ENCODE measurements at places on chromosomes 11 and 22.

DNA sequence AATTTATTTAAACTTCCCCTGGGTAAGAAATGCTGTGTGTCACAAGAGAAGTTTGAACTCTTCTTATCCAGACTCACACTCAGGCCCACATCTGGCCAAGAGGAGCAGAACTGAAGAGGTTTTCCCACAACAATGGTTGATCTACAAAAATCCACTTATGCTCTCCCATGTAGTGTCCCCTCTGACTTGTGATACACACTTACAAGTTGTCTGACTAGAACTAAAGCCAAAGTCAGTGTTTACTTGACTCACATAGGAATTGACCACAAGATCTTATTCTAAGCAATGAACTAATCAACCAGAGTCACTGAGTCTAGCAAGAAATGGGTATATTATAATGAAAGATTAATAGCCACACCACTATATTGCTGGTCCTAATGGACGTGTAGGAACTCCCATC lies 133.0 kb downstream of the ATG16L2 start:
- no peak for DNase-seq

DNA sequence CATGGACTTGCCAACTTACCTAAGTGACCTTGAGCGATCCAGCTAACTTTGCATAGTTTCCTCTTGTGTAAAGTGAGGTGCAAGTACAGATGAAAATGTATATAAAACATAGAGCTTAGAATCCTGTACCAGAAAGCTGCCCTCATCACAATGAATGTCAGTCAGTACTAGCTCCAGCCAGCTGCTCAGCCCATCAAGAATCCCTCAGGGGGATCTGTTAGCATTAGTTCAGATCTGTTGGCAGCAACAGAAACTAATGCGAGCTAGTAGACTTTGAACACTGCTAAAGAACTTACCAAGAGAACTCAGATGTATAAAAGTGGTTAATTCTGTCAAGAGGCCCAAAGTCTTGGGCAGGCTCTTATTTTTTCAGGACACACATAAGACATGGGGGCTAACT lies 6.3 kb upstream of the C11orf91 start:
- no peak for DNase-seq

- peak; percentile 18 for DNase-seq
Observed at GRCh38 chr22:19085233-19085718, 36.9 kb downstream of the DGCR2 start.

DNA sequence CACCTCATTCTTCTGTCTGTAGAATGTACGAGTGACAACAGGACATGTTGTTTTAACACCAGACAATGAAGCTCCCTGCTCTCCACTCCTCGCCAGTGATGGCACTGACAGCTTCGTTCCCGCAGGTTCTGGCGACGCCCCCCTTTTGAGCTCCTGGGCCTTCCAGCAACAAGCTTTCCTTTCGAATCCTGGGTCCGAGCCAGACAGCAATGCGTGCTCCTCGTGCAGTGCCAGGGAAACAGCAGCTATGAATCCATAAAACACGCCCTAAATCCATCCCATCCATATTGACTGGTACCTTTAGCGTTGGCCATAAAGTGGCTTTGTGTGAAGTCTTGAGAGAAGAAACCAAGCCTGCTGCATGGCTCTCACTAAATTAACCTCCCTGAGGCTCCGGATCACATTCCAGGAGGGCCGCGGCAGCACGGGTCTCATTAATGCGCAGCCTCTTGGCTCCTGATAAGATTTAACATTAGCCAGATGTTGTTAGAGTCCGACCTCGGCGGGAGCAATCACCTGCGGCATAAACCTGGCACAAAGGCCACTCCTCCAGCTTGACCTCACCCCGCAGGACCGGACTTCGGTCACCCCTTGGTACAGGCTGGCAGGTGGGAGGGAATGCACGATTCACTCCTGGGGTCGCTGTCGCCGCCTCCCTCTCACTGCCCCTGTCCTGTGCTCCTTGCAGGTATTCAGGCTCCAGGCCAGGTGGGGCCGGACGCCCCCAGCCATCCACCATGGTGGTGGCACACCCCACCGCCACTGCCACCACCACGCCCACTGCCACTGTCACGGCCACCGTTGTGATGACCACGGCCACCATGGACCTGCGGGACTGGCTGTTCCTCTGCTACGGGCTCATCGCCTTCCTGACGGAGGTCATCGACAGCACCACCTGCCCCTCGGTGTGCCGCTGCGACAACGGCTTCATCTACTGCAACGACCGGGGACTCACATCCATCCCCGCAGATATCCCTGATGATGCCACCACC lies 50.1 kb downstream of the MACROD1 start:
- no peak for DNase-seq

DNA sequence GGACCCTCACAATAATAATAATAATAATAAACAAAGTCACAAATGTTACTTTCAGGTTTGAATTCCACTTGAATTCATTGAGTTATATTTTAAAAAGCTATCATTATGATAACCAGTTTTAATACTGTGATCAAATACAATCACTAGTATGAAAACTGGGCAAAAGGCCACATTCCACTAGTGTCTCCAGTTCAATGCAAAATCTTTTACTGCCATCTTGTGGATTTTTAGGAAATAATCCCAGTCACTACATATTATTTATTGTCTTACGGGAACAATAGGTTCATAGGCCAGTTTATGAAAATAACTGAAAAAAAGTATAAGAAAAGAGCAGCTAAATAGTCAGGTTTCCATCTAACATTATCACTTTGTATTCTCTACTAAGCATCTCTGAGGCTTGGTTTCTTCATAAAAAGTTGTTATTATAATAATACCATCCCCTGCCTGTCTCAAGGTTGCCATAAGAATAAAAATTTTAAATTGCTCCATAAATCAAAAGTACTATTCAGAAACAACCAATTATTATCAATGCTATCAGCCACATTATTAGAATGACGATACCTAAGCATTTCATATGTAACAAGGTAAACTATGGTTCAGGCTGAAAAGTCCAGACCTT lies 533.9 kb upstream of the CCDC90B start:
- peak; percentile 58 for DNase-seq

DNA sequence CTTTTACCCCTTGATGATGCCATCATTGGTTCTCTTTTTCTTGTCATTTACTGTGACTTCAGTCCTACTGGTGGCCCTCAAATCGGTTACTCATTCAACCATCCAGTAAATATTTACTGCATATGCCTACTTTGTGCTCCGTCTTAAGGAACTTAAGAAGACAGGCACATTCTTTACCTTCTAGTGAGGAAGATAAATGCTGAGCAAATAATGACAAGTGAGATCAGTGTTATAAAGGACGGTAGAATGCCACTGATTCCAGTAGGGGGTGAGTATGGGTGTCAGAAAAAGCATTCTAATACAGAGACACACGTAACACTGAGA lies 1.6 kb downstream of the ANKRD42 start:
- DNase-seq, result no peak

DNA sequence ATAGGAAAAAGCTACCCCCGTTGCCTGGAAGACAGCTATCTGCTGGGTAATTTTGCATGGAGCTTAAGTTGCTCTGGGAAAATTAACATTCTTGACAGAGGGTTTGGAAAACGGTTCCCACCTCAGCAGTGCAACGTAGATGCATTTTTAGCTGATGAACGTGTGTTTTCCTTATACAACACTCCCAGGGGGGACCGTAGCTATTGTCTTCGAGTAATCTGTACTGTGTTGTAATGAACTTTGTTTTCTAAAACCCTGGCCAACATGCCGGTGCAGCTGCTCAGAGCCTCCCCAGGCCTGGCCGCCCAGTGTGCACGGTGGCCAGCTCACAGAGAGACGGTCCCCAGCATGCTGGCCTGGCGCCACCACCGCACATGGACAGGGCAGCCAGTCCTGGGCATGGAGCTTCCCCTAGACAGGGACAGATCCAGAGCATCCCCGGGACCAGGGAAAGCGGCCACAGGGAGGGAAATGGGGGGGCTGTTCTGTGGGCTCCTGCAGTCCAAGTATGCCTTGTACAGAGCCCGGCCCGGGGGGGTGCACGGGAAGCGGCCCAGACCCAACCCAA lies 2.2 kb downstream of the TNNT3 start:
- no peak for DNase-seq

GRCh38 chr11:93849751-93850593 lies 446 bp downstream of the VSTM5 start:
- no peak for DNase-seq

- no peak for DNase-seq
Observed at GRCh38 chr22:26485806-26486390, 2.2 kb downstream of the SRRD start.

- peak; percentile 47 for DNase-seq
Observed at GRCh38 chr22:44975427-44976262, 34.2 kb downstream of the PHF21B start.

GRCh38 chr11:113568566-113568965 lies 93.4 kb upstream of the DRD2 start:
- no peak for DNase-seq

GRCh38 chr22:45332001-45332400 lies 22.3 kb downstream of the FAM118A start:
- no peak for DNase-seq

DNA sequence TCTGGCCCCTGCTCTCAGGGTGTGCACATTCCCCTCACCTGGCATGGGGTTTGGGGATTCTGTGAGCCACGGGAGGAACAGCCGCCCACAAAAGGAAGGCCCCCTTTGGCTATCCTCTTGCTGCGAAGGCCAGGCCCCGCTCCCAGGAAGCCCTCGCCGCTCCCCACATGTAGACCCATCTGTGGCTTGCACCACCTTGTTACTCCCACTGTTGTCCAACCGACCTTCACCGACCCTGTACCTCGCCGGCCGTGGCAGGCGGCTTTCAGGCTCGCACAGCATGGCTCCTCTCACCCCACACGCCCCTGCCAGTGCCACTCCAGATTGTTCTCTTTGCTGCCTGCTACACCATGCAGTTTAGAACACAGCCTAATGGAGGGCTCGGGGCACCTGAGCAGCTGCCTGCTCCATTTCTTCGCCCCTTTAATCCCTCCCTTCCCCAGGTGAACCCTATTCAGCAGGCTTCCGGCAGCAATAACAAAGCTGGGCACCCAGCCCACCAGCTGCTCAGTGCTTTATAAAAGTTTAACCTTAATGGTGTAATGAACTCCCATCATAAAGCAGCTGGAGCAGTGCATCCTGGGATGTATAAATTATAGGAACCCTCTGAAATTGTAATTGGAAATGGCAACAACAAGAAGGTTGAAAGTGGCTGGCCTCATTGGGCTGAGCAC lies 10.7 kb downstream of the DAGLA start:
- DNase-seq, result no peak

- DNase-seq, result no peak
Observed at GRCh38 chr11:128707681-128708080, 13.8 kb downstream of the FLI1 start.

GRCh38 chr11:122612123-122612824 lies 43.2 kb upstream of the UBASH3B start:
- no peak for DNase-seq

DNA sequence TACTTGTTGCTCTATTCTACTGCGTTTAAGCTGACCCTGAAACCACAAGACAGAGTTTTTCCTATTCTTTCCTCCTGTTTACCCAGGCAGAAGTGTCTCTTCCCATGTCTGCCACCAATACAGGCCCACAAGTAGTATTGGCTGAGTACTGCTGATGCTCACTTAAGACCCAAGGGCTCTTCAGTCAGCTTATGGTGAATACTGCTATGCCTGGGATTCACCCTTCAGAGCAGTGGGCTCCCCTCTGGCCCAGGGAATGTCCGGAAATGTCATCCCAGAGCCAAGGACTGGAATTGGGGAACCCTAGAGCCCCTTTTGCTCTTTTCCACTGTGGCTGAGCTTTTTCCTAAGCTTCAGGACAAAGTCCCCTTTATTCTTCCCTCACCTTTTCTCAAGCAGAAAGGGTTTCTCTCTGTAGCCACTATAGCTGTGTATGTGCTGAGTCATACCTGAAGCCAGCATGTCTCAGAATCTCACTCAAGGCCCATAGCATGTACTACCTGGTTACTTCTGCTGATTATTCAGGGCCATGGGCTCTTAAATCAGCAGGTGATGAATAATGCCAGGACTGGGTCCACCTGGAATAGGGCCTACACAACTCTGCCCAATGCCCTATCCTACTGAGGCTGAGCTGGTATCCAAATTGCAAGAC lies 745.8 kb upstream of the ANO5 start:
- no peak for DNase-seq

DNA sequence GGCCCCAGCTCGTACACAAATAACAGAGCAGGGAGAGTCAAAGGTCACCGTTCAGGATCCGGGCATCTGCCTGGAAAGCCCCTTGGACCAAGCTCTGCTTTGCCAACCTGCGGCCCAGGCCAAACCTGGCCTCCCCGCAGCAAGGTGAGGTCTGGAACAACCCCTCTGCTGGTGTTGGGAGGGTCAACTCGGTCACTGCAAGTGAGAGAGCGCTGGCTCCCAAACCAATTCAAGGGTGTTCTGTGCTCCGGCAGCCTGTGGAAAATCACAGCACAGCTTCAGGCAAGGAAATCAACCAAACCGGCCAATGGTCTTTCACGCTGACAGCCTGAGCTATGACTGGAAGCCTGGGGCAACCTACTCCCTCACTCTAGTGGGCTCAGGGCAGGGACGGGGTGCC lies 63.4 kb downstream of the MYH9 start:
- no peak for DNase-seq

DNA sequence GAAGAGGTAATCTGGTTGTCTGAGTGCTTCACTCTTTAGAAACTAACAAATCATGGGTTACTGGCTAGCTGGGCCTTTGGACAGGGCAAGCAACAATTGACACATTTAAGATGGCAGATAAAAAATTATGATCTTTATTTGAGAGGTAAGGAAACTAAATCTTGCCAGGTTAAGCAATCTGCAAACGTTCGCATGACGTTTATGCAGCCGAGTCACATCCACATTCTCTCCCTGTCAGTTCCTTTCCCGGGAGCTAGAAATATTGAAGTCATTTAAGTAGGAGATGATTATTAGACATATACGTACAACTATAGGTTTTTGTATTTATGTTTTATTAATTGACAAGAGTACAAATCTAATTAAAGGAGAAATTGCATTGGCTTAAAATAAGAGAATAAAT lies 57.4 kb upstream of the RCN1 start:
- no peak for DNase-seq

GRCh38 chr11:78428266-78428636 lies 10.6 kb upstream of the GAB2 start:
- no peak for DNase-seq

DNA sequence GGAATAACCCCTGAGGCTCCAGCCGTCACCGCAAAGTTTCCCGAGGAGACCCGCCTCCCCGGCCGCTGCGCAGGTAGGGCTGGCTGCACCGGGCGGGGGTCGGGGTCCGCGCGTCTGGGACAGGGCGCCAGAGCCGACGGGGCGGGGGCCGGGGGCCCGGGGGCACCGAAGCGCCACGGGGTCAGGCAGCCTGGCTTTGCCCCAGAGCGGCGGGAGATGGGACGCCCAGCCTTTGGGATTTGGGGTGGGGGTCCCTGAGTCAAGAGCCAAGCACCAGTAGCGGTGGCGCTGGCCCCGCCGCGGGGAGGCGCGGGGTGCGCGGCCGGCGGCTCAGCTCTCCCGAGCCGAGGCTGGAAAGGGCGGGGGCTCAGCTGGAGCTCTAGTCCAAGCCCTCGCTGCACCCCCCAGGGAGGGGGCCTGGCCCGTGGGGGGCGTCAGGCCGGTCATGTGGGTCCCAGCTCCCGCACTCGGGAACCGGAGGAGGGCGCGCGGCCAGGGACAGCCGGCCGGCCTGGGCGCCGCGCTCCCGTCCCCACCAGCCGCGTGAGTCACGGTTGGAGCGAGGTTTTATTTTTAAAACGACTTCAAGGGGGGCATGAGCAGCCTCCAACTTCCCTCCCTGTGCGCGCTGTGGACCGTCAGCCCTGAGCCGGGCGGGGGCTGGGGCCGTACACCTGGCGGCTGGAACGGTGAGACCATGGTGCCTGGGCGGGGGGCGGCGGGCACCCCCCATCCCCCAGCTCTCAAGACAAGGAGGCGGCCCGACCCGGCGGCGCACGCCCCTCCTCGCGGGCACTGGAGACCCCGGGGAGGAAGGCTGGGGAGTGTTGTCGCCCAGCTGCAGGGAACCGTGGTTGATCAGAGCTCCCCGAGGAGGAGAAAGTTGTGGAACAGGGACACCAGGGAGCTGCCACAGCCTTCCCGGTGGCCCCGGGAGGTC lies 626 bp downstream of the FLRT1 start:
- DNase-seq, result no peak

Data from SK-N-DZ (cell line).